ENCODE measurements at places on chromosomes 1 and 21. TPM values are rescaled to one million over a fixed set of nuclear protein-coding genes. Genes with fewer than 3 reads are reported as not detected.

GJA9 gene
- total RNA-seq: not detected

GRCh38 chr1:46543761-46544560, 7.5 kb downstream of the KNCN start:
- peaks cover 3% of the 10 kb centered on the region for H3K4me1 ChIP-seq
- no peak for DNase-seq
- H3K27ac ChIP-seq: no peak overlapping the region
- peaks cover 60% of the 10 kb centered on the region for H3K27me3 ChIP-seq
- peak overlapping the region; percentile 23 for H3K4me3 ChIP-seq

GRCh38 chr1:204419064-204419403, 7.4 kb upstream of the PPP1R15B start:
- DNase-seq: no peak
- no peak overlapping the region for H3K4me3 ChIP-seq
- H3K36me3 ChIP-seq: peaks cover 2% of the 10 kb centered on the region
- no peaks in the 10 kb centered on the region for H3K27me3 ChIP-seq

FCRLB gene
- total RNA-seq: not detected

DNA sequence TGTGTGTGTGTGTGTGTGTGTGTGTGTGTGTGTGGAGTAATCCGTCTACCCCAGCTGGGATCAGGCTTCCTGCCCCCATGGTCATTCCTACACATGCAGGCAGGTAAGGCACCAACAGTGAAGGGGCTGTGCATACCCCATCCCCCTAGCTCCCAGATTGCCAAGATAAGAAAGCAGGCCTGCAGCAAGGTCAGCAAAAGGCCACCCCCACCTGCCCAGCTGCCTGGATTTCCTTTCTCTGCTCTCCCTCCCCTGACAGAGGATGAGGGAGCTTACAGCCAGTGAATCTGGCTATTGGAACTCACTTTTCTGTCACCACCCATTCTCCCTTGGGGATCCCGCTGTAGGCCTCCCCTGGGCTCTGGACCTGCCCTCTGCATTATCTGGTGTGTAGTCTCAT, 7.9 kb downstream of the ALX3 start:
- H3K36me3 ChIP-seq: peaks cover 15% of the 10 kb centered on the region
- peaks cover 16% of the 10 kb centered on the region for H3K27me3 ChIP-seq
- peaks cover 4% of the 10 kb centered on the region for H3K4me1 ChIP-seq
- H3K4me3 ChIP-seq: no peak overlapping the region
- H3K27ac ChIP-seq: no peak overlapping the region

DNA sequence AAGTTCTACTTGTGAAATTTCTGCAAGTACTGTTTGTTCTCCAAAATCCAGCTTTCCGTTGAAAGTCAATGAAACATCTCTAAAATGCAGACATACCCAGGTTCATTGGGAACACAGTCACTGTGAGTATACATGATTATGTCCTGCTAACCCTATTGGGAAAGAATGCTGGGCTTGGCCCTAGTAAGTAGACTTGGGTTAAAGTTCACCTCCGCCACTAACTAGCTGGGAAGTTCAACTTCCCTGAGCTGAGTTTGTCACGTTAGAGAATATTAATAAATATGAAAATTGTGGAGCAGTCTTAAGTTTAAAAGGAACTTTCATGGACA, 10.5 kb upstream of the PGD start:
- H3K4me1 ChIP-seq: peaks cover 13% of the 10 kb centered on the region
- peak overlapping the region; percentile 88 for H3K27ac ChIP-seq
- H3K4me3 ChIP-seq: peak overlapping the region; percentile 28
- peaks cover 6% of the 10 kb centered on the region for H3K36me3 ChIP-seq
- H3K27me3 ChIP-seq: no peaks in the 10 kb centered on the region

DNA sequence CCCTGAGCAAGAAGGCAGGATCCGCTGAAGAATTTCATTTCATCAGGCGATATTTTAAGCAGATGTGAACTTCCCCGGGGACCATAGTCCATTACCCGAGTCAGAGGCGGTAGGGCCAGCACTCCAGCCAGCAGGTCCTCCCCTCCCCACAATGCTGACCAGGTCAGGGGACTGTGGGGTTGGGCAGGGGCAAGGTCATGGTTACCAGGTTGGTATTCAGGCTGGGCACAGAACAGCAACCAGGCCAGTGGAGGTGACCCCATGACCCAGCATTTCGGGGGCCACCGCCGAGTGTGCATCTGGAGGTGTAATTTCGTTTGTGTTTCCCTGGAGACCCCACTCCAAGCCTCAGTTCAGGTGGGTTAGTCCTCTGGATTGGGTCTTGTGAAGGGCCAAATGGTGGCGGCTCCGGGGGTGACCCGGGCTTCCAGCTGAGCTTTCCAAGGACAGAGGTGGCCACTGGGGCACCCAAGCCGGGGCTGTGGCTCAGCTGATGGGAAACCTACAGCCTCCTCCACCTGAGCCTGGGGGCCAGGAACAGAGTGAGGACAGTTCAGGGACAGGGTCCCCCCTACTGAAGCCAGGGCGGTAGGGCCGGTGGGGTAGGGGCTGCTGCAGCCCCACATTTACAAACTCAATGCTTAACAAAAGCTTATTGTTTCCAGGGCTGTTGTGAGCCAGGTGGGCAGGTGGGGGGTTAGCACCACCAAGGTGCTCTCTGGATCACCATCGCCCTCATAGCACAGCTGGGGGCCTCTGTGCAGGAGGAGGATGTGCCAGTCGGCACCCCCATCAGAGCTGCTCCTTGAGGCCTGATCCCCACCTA, 2.8 kb downstream of the PRDM16 start:
- H3K36me3 ChIP-seq: no peaks in the 10 kb centered on the region
- peaks cover 16% of the 10 kb centered on the region for H3K4me1 ChIP-seq
- no peak overlapping the region for H3K27ac ChIP-seq
- H3K27me3 ChIP-seq: no peaks in the 10 kb centered on the region
- DNase-seq: peak; percentile 87
- peak overlapping the region; percentile 60 for H3K4me3 ChIP-seq

- H3K36me3 ChIP-seq: no peaks in the 10 kb centered on the region
- H3K4me3 ChIP-seq: no peak overlapping the region
- no peaks in the 10 kb centered on the region for H3K27me3 ChIP-seq
- no peak overlapping the region for H3K27ac ChIP-seq
- no peak for DNase-seq
These were observed 254.4 kb upstream of the GJB5 start for GRCh38 chr1:34500451-34500850.

GRCh38 chr1:226981838-226982237, 41.7 kb downstream of the COQ8A start:
- H3K27me3 ChIP-seq: no peaks in the 10 kb centered on the region
- H3K27ac ChIP-seq: no peak overlapping the region
- H3K4me1 ChIP-seq: no peaks in the 10 kb centered on the region
- H3K4me3 ChIP-seq: no peak overlapping the region
- H3K36me3 ChIP-seq: peaks cover 9% of the 10 kb centered on the region

- peaks cover 65% of the 10 kb centered on the region for H3K4me1 ChIP-seq
- no peak overlapping the region for H3K4me3 ChIP-seq
- no peaks in the 10 kb centered on the region for H3K36me3 ChIP-seq
- no peaks in the 10 kb centered on the region for H3K27me3 ChIP-seq
- H3K27ac ChIP-seq: peak overlapping the region; percentile 91
These were observed 105.6 kb upstream of the TMPRSS2 start for GRCh38 chr21:41613533-41613909.

DNA sequence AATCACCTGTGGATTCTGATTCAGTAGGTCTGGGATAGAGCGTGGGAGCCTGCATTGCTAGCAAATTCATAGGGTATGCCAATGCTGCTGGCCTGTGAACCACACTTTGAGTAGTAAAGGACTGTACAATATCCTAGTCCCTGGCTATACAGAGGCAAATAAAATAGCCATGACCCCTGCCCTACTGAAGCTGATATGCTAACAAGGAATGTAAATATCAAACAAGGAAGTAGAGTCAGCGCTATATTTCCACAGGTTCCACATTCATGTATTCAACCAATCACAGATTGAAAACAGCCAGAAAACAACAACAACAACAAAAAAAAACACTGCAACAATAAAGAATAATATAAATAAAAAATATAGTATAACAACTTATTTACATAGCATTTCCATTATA, 77.8 kb downstream of the TM2D1 start:
- DNase-seq: no peak
- no peaks in the 10 kb centered on the region for H3K36me3 ChIP-seq
- no peaks in the 10 kb centered on the region for H3K27me3 ChIP-seq
- no peak overlapping the region for H3K27ac ChIP-seq
- H3K4me3 ChIP-seq: no peak overlapping the region
- H3K4me1 ChIP-seq: no peaks in the 10 kb centered on the region

S100A9 gene
- not detected for total RNA-seq

DNA sequence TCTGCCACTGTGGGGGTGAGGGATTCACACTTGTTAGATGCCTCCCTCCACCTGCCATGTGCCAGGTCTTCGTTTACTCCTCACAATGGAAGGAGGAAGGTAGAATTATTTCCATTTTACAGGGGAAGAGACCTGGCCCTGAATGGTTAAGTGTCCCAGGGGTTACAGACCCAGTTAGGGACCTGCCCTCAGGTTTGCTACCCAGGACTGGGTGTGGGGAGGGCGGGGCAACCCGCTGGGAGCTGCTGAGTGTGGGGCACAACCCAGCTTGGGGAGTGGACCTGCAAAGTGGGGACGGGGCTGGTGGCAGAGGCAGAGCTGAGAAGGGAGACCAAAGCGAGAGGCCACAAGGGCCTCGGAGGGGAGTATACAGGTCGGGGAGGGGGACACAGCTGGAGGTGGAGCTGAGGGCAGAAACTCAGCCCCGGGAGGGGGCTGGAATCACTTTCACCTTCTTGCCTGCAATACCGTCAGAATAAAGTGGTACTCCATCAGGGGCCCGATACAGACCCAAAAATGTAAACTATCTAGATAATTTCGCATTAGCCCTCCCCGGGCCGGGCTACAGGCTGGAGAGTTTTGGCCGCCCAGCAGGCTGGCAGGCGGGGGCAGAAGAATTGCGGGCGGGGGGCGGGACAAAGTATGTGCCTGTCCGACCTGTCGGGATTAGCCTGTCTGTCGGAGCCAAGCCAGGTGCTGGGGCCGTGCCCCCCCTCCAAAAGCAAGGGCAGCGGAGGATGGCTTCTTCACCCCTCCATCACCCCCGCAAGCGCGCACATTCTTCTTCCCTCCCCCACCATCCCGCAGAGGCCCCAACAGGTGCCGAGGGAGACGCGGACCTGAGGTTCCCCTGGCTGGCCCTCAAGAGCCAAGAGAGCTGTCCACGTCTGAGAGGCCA, 1.4 kb downstream of the RSPO1 start:
- no peaks in the 10 kb centered on the region for H3K36me3 ChIP-seq
- peaks cover 84% of the 10 kb centered on the region for H3K27me3 ChIP-seq
- peaks cover 4% of the 10 kb centered on the region for H3K4me1 ChIP-seq

DNA sequence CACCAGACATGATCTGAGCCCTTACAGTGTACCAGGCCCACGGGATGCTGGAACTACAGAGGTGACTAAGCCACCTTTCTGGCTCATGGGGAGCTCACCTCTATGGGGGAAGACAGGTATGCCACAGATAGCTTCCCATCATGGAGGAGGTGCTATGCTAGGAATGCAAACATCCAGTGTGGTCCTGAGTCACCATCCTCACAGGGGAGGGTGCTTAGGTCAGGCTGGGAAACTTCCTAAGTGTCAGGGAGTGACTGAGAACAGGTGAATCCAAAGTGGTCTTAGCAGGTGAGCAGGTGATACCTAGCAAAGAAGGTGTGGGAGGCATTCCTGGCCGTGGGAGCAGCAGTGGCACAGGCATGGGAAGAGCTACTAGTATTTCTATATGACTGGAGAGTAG, 8.6 kb upstream of the RASSF5 start:
- DNase-seq: no peak
- no peak overlapping the region for H3K27ac ChIP-seq
- no peaks in the 10 kb centered on the region for H3K27me3 ChIP-seq
- no peak overlapping the region for H3K4me3 ChIP-seq
- H3K4me1 ChIP-seq: peaks cover 52% of the 10 kb centered on the region

GRCh38 chr1:54996869-54997710, 1.6 kb upstream of the BSND start:
- H3K27ac ChIP-seq: no peak overlapping the region
- peak overlapping the region; percentile 31 for H3K4me3 ChIP-seq

DNA sequence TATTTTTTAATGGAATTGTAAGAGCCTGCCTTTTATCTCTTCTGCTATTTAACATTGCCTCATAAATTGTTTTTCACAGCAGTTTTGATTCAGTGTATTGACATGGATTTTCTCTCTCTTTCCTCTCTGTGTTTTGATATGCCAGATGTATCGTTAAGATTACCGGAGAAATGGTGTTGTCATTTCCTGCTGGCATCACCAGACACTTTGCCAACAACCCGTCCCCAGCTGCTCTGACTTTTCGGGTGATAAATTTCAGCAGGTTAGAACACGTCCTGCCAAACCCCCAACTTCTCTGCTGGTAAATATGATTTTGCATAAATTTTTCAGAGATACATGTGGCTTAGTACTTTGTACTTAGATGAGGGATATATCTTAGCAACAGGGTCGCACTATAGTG, 23.1 kb upstream of the DYNLT5 start:
- no peaks in the 10 kb centered on the region for H3K27me3 ChIP-seq
- H3K4me1 ChIP-seq: peaks cover 35% of the 10 kb centered on the region
- peaks cover 2% of the 10 kb centered on the region for H3K36me3 ChIP-seq
- no peak for DNase-seq

DNA sequence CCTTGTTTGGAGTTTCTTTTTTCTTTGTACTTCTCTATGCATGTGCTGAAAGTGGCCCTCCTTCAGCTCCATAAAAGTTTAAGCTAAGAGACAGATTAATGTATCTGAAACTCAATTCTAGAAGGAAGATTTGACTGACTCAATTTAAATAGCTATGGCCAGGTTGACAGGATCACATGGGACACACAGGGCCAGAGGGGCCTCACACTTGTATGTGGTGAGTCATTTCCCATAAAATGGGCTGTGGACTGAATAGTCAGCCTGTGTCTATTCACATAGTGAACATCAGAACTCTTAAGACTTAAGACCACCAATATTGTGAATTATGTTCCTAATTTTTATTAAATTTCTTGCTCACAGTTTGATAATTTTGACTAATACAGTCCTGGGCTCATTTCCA, 45.7 kb upstream of the DEPDC1 start:
- no peak for DNase-seq
- no peak overlapping the region for H3K27ac ChIP-seq
- no peaks in the 10 kb centered on the region for H3K27me3 ChIP-seq

CFAP107 gene
- total RNA-seq: not detected

GRCh38 chr21:44539991-44540666, at the start of gene KRTAP10-1:
TSS of gene KRTAP10-1 (minus strand) at chr21:44540195. CDS start at chr21:44540150, 45 bp downstream.
- no peaks in the 10 kb centered on the region for H3K4me1 ChIP-seq
- H3K4me3 ChIP-seq: no peak within 1 kb of the TSS
- no peak for DNase-seq
- H3K27me3 ChIP-seq: peaks cover 8% of the 10 kb centered on the region
- H3K27ac ChIP-seq: no peak within 1 kb of the TSS

GRCh38 chr1:89254658-89255287, 17.9 kb downstream of the GBP5 start:
- H3K36me3 ChIP-seq: no peaks in the 10 kb centered on the region
- no peak overlapping the region for H3K27ac ChIP-seq
- H3K4me1 ChIP-seq: no peaks in the 10 kb centered on the region
- no peak for DNase-seq
- H3K27me3 ChIP-seq: peaks cover 8% of the 10 kb centered on the region

DNA sequence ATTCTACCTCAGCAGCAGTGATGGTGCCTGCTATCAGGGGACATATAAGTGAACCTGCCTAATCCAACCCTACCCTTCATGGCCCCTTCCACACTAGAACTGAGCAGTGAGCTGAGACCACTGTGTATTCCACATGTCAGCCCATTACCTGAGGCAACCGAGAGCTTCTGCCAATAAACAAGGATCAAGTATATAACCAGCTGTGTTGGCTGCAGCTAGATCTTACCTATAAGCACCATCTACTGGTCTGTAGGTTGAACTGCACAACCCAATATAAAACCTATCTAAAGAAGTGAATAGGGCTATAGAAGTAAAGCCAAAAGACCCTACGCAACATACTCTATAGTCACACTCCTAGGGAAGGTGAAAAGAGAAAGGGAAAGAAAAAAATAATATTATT, 376.9 kb downstream of the HHIPL2 start:
- DNase-seq: no peak
- H3K27ac ChIP-seq: no peak overlapping the region
- H3K4me3 ChIP-seq: no peak overlapping the region
- no peaks in the 10 kb centered on the region for H3K27me3 ChIP-seq
- H3K4me1 ChIP-seq: no peaks in the 10 kb centered on the region
- H3K36me3 ChIP-seq: peaks cover 4% of the 10 kb centered on the region

MATN1 gene
- total RNA-seq: 0.47 TPM

Data from chondrocyte (in vitro differentiated cells).